ENCODE measurements at places on chromosomes 4 and X.
A peak's percentile ranks its signal among the peaks of the same experiment; 100 is the strongest.

GRCh38 chrX:120672389-120672788, 42.5 kb upstream of the C1GALT1C1 start:
- no peak for DNase-seq

GRCh38 chrX:147333821-147334220, 519.3 kb upstream of the CXorf51A start:
- no peak for DNase-seq

- DNase-seq, result no peak
Observed at GRCh38 chr4:172975651-172976229, 192.9 kb upstream of the GALNT7 start.

DNA sequence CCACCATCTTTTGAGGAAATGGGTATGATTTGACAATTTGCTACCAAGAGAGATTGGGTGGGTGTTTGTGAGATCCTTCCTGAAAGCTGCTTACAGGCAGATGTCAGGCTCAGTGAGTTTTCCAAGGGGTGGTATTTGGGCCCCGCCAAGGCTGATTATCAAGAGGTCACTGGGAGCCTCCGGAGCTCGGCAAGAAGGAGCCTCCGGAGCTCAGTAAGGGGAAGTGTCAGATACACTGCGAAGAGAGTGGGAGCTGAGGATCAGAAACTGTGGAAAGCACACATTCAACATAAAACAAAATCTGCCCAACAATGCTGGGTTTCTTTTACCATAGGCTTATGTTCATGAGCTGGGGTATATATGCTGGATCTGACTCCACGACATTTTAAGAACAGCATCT, 714 bp downstream of the RTL3 start:
- DNase-seq, result no peak

- peak; percentile 36 for DNase-seq
Observed at GRCh38 chr4:179867300-179867878, 2375.8 kb upstream of the TENM3 start.

DNA sequence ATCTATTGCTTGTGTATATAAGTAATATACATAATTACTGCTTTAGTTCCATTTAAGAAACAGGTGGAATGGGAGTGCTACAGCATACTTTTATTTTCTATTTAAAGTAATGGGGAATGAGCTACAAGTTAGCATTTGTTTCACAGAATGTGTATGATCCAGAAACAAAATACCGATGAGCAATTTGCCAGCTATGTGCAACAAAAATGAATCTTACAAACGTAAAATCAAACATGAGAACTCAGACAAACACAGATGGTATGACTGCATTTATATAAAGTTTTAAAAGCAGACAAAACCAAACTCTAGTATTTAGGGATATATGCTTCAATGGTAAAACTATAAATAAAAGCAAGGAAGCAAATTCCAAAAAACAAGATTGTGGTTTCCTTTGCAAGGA, 141.7 kb downstream of the PAPSS1 start:
- DNase-seq, result no peak

DNA sequence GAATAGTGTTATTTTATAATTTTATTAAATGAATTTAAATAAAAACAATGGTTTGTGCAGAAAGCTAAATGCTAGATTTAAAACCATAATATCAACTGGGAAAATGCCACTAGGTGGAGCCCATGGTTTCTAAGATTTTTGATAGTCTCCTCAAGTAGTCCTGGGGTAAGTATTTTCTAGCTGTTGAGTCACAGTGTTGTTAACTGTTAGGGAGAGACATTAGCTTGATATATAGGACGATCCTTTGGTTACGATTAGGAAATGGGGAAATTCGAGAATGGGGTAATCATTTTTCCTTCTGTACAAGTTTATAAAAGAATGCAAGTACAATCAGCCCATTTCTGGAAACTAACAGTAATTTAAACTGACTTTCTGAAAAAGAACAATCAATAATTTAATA, 378.4 kb downstream of the ANKRD50 start:
- no peak for DNase-seq

- peak; percentile 12 for DNase-seq
Observed at GRCh38 chr4:177441061-177441802, 1.0 kb downstream of the AGA start.

DNA sequence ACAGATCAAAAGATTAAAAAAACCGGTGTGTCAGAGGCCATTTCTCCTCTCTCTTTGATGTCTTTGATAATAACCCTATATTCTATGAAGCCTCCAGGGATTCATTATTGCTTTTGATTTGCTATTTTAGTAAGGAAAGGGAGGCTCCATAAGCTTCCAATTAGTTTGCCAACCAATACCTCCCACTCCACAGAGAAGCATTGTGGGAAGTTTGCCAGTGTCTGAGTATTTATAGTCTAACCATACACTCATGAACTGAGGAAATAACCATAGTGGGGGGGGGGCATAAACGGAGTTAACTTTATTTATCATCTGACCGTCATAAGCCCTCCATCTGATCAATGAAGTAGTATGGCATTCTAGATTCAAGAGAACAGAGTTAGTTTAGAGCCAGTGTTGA, 1066.8 kb upstream of the PABPC4L start:
- DNase-seq, result no peak

GRCh38 chr4:101005659-101006058, 341.7 kb downstream of the PPP3CA start:
- no peak for DNase-seq

- no peak for DNase-seq
Observed at GRCh38 chr4:141346144-141346543, 125.4 kb downstream of the ZNF330 start.

- no peak for DNase-seq
Observed at GRCh38 chrX:75301060-75301459, 27.2 kb downstream of the UPRT start.

DNA sequence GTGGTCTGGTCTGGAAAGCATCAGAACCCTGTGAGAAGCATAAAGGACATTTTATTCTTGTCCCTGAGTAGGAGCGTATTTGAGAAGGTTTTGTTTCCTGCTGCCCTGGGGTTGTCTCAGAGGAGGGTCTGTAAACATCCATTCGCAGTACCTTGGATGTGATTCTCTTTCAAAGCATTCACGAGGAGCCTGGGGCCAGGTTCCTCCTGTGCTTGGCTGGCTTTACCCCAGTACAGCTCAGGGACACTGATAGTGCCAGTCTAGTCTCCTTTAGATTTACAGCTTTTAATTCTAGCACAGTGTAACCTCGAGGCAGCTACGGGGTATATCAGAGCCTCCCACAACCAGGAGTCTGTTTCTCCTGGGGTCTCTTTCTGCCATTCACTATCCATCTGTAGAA, 2.7 kb downstream of the CLRN2 start:
- no peak for DNase-seq

GRCh38 chrX:41952102-41952501, 28.7 kb upstream of the CASK start:
- DNase-seq, result no peak

DNA sequence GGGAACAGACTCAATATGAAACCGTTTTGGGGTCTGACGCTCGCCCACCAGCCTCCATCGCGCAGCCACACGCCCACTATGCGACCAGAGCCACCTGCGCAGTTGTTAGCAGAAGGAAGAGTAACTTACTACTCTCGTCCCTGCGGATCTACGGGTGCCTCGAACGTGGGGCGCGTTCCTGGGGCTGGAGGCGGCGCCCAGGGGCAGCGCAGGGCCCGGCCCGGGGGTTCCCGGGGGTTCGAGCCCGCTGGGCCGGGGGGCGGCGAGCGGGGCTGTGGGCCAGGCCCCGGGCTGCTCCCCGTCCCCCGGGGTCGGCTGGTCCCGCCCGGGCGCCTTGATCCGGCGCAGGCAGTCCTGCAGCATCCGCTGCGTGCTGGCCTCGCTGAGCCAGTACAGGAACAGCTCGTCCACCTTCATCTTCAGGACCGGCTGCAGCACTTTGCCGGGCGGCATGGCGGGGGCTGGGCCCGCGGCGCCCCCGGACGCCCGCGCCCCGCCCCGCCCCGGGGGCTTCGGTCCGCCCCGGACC, 404 bp downstream of the PPP2R3B start:
- peak; percentile 46 for DNase-seq

GRCh38 chrX:17535229-17535628, 160.2 kb downstream of the NHS start:
- DNase-seq, result peak; percentile 62

DNA sequence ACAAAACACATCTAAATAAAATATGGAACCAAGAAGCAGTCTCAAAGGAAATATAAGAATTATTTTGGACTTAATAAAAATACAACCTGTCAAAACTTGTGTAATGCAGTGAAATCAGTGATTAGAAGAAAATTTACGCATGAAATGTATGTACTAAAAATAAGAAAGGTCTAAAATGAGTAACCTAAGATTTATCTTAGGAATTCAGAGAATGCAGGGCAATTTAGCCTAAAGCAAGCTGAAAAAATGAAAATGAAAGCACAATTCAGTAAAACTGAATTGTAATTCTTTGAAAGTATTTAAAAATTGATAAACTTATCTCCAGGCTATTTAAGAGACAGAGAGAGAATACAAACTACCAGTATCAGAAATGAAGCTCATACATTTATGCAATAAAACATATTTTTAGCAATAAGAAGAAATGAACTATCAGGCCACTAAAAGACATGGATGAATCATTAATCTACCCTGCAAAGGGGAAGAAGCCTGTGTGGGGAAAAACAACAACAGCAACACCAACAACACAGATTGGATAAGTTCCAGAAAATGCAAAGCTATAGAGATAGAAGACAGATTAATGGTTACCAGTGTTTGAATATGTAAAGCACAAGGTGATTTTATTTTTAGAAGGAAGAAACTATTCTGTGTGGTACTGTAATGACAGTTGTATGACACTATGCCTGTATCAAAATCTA, 442.0 kb upstream of the ADGRL3 start:
- no peak for DNase-seq

DNA sequence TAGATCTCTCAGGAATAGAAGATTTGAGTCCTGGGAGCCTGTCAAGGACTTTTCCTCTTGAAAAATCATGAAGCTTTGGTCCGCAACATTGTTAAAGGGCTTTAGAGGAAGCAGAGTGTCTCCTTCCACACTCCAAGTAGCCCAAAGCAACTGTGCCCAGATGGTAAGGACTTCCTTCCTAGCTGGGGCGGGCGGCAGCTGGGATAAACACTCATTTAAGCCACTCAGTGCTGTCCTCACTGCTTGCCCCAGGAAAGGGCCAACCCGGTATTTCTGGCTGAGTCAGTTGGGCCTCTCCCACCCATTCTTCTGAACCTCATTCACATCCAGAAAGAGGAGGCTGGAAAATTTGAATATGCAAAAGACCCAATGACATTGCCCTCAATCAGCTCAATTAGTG, 144.3 kb downstream of the CHIC2 start:
- DNase-seq, result no peak

DNA sequence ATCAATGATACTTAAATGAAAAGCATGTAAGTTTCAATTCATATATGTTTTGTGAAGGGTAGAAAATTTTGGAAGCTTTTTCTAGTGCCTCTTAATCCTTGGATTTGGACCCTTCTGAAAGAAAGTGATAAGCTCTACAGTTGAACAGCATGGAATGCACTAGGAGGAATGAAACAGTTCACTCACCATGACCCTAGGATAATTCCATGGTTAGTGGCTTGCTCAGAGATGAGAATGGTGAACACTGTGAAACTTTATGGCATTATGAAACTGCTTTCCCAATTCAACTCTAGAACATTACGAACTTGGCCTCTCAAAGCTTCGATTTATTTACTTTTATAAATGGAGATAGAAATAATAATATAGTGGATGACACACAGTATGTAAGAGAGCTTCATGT, 88.9 kb upstream of the FAT4 start:
- DNase-seq, result no peak

DNA sequence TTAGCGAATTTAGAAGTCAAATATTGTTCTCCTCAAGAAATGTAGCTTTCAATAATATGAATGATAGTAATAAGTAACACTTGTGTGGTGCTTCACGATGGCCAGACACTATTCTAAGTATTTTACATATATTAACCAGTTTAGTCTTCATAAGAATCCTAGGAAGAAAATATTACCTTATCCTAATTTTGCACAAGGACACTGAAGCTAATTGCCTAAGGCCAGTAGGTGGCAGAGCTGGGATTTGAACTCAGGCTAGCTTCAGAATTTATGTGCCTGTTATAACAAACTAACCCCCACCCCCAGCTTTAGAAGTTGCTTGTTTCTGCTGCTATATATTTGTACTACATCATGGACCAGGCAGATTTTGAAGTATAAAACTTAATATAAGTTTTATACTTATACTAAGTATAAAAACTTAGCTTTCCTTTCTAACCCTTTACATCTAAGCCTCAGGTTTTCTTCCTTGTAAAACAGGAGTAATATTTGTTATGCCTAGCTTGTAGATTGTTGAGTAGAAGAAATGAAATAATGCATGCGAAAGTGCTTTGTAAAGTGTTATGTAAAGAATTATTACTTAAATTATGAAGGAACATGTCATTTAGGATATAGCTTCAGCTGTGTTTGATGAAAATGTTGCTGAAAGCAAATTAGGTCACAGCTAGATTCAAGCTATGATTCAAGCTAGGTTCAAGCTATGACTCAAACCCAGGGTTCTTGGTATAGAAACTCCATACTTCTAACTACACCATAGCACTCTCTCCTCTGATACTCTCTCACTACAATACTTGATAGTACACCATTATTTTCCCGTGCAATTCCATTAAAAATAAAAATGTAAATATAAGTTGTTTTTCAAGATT, 4.2 kb upstream of the CDS1 start:
- no peak for DNase-seq

- DNase-seq, result no peak
Observed at GRCh38 chr4:126899331-126899801, 733.4 kb upstream of the INTU start.

GRCh38 chrX:140572724-140573123, 67.9 kb upstream of the SOX3 start:
- DNase-seq, result peak; percentile 9

- no peak for DNase-seq
Observed at GRCh38 chrX:9561199-9561598, 96.3 kb downstream of the TBL1X start.

GRCh38 chr4:127379499-127379898, 253.3 kb upstream of the INTU start:
- no peak for DNase-seq

- peak; percentile 84 for DNase-seq
Observed at GRCh38 chrX:20266810-20267606, at the start of gene RPS6KA3. TSS of gene RPS6KA3 (minus strand) at chrX:20266909. CDS start at chrX:20266632, 277 bp downstream.

- DNase-seq, result no peak
Observed at GRCh38 chr4:159413306-159413943, 310.5 kb downstream of the RAPGEF2 start.

DNA sequence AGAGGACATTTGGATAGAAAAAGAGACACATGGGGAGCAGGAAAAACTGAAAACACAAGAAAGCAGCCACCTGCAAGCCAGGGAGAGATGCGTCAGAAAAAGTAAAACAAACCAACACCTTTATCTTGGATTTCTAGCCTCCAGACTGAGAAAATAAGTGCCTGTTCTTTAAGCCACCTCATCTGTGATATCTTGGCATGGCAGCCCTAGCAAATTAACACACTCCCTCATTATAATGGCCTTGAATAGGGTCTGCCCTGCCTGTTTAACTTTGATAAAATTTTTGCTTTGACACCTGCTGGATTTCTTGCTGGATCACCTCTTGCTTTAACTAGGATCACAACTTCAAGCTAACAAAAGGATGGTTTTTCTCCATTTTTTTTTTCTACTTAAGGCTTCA, 1892.0 kb upstream of the IGFBP7 start:
- no peak for DNase-seq
